Activated CD4-positive, CD25-positive, alpha-beta regulatory T cell treated with anti-CD3 and anti-CD28 coated beads, Interleukin-2, amount 50 U/mL, for 72 hours (primary cell): ENCODE measurements at places on chromosomes 12 and 14.

DNA sequence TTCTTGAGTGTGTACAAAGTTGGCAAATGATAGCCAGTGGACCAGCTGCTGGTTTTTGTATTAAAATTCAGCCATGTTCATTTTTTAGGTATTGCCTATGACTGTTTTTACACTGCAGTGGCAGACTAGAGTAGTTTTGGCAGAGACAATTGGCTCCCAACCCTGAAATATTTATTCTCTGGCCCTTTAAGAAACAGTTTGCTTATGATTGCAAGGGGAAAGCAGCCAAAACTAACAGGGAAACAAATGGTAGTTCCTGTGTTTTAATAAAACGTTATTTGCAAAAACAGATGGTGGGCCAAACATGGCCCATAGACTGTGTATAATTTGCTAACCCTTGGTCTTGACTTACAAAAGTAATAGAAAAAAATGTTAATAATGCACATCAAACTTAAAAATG, 110.2 kb downstream of the ALX1 start:
- DNase-seq: no peak

DNA sequence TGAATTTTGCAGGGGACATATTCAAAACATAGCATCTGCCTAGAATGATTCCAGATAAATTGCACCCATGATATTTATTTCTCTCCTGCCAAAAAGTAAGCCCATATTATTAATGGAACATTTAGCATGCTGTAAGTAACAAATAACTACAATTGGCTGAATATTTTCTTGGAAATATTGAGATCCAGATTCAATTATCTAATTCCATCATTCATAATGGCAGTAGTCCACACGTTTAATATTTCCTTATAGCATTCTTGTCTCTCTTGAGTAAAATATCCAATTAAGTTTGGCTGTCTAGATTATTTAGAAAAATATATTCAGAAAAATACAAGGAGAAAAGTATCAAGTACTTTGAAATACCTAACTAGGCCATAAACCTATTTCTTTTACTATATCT, 157.5 kb downstream of the FLRT2 start:
- no peak for DNase-seq

DNA sequence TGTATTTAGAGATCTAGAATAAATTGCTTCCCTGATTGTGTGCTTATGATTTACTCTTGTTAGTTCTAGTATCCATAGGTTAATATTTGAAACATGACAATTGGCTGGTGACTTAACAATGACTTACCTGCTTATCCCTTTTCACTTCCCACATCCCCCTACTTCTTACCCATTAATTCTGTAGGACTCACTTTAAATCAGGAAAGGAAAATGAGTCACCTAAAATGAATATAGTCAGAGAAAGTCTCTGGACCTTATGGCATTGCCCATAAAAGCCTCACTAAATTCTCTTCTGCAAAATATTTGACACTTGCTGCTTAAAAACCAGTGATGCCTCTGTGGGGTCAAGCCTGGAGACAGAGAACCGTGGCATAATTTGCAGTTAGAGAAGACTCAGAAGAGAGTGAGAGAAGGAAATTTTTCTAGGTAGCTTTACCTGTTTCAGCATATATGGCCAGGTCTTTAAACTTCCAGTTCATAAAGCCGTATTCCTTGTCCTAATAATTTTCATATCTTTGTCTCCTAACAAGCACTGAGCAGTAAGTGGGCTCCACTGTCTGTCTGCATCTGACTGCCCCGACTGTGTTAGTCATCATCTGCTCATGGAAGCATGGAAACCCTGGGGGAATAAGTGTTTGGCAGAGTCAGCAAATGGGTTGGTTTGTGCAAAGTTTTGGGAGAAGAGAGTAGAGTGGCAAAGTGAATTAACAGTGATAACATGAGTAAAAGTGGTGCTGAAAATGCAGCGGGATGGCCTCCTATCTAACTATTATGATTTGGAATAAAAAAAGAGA, 294.4 kb downstream of the AKAP6 start:
- no peak for DNase-seq

DNA sequence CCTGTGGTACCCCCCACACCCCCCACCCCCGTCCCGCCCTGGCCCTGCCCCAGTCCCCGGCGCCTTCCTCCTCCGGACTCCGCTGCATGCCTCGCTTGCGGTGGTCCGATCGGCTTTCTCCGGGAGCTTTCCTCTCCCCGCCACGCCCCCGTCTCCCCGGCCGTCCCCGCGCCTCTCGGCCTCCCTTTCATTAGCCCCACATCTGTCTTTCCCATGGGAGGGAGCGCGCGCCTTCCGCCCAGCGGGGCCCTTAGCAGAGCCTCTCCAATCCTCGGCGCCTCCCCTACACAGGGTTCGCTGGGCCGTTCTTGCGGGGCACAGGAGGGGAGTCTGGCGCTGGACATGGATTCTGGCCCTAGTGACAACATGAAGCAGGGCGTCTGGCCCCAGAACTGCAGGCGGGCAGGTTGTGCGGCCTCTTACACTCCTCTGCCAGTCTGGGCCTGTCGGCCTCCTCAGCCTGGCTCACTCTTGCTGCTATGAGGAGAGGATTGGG, 1.5 kb upstream of the EFS start:
- no peak for DNase-seq

DNA sequence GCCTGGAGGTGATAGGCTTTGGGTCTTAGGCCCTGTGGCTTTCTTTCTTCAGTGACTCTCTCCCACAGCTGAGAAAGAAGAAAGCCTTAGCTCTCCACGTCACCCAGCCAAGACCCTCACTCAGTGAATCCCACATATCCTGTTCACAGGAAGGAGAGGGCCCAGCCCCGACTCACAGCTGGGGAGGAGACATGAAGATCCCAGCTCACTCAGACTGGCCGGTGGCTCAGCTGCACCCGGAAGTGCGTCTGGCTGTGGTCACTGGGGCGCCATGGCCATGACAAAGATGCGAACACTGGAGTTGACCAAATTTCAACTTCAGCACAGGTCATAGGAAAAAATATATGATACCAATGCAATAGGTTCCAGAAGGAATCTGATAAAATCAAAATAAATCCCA, 14.2 kb downstream of the DLK1 start:
- no peak for DNase-seq

DNA sequence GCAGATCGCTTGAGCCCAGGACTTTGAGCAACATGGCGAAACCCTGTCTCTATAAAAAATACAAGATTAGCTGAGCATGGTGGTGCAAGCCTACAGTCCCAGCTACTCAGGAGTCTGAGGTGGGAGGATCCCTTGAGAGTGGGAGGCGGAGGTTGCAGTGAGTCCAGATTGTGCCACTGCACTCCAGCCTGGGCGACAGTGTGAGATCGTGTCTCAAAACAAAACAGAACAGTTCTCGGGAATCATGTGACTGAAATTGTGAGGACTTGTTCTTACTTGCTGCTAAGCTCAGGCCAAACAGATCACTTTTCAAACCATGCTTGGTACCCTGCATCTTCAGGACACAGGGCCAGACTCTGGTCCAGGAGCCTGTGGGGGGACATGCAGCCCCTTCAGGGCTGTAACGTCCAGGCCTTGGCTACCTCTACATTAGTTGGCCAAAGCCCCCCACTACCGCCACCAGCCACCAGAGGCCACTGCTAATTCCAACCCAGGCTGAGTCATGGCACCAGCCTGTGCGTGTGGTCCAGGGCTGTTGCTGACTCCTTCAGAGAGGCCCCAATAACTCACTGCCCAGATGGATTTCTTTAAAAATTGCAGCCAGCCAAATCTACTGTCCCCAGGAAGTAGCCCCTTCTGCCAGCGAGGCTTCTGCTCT, 33.4 kb upstream of the SYNDIG1L start:
- peak; percentile 35 for DNase-seq

DNA sequence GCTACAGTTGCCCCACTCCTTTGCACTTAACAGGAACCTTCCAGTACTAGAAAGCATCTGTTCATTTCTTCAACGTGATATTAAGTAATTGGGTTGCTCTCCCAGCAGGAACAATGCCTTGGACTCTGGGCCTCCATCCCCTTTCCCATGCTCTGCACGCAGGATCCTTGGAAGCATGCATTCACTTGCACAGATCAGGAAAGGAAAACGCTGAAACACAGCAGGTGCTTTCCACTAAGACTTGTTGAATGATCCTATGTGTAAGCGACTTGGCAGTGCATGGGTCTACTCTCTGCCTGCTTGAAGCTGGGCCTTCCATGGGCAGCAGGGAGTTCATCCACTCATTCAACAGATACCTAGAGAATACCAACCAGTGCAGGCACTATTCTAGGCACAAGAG, 2.3 kb downstream of the LTBP2 start:
- DNase-seq: no peak

DNA sequence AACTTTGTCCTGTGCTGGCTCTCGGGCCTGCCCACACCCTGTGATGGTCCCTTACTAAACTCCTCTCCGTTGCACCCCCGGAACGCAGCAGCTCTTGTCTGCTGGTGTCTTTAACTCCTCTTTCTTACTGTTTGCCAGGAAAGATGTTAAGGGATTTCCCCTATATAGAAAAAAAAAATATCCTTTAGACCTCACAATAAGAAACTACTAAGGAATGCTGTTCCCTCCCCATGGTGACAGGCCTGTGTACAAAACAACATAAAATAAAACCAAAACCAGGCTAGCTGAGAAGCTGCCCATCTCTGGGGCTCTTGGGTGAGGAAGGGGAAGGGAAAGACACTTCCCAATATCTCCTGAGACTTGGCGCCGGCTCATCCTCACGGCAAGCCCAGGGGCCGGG, 95.4 kb downstream of the CHGA start:
- DNase-seq: no peak

- DNase-seq: no peak
Observed at GRCh38 chr14:22518073-22518472, 71.0 kb downstream of the DAD1 start.

DNA sequence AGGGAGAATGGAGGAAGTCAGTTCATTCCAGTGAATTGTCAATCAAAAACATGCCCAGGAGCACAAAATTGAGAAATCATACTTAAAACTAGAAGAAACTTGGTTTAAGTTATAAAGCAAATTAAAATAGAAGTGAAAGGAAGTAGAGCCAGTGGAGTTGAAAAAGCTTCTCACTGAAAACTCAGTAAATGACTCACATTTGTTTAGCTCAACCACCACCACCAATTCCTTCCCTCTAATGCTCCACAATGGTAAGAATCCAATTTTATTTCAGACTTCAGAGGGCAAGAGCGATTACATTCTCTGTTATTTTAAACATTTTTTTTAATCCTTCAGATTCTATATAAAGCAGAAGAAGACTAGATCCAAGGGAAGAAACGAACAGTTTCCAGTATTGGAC, 19.4 kb downstream of the UTP20 start:
- no peak for DNase-seq
